Kidney glomerular epithelial cell (primary cell): ENCODE measurements at places on chromosomes 6 and 20.

DNA sequence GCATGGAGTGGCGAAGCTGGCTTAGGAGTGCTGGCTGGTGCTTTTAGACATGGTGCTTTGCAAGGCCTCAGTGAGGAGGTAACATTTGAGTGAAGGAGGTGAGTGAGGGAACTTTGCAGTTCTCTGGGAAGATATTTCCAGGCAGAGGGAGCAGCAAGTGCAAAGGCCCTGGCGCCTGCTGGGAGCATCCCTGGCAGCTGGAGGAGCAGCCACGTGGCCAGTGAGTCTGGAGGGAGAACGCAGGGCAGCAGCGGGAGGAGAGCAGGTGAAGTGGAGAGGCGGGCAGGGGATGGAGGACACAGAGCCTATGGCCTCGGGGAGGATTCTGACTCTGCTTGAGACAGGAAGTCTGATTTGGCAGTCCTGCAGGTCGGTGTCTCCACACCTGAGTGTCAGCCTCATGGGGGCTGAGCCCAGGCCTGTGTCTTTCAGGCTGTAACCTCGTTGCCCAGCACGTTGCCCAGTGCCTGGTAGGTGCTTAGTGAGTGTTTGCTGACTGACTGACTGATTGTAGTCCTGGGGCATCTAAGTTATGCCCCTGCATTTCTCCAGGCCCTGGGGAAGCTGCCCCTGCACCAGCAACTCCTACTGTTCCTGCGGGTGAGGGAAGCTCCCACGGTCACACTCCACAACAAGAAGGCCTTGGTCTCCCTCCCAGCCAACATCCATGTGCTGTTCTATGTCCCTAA is 11.0 kb upstream of the BPIFB4 start:
- DNase-seq: no peak

DNA sequence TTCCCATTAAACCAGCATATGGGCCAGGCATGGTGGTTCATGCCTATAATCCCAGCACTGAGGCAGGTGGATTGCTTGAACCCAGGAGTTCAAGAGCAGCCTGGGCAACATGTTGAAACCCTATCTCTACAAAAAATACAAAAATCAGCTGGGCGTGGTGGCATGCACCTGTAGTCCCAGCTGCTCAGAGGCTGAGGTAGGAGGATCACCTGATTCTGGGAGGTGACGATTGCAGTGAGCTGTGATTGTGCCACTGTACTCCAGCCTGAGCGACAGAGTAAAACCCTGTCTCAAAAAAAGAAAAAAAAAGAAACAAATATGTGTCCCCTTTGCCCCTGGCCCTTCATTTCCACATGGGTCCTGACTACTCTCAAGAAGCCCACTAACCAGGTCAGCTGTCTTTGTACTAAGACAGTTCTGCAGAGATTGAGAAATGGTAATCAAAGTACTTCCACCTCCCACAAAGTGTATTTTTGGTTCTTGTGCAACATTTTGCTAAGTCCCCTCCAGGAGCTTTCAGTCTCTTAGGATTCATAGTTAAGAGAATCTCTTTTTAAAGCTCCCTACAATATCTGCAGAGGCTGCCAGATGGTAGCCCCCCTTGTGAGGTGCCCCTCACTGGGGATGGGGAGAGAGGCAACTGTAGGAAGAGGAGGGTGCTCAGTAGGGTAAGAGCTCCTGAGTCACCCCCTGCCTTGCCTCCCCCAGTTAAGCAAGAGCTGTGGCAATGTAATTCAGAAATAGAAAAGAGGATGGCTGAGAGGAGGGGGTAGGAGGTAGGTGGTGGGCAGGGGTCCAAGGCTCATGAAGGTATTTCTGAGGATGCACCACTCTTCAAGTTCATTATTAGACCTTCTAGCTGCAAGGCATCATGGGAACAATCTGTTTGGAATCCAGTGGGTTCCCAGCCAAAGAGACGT is 16.5 kb upstream of the WFDC2 start:
- no peak for DNase-seq

GRCh38 chr6:121657972-121658371 is 222.5 kb downstream of the GJA1 start:
- no peak for DNase-seq

DNA sequence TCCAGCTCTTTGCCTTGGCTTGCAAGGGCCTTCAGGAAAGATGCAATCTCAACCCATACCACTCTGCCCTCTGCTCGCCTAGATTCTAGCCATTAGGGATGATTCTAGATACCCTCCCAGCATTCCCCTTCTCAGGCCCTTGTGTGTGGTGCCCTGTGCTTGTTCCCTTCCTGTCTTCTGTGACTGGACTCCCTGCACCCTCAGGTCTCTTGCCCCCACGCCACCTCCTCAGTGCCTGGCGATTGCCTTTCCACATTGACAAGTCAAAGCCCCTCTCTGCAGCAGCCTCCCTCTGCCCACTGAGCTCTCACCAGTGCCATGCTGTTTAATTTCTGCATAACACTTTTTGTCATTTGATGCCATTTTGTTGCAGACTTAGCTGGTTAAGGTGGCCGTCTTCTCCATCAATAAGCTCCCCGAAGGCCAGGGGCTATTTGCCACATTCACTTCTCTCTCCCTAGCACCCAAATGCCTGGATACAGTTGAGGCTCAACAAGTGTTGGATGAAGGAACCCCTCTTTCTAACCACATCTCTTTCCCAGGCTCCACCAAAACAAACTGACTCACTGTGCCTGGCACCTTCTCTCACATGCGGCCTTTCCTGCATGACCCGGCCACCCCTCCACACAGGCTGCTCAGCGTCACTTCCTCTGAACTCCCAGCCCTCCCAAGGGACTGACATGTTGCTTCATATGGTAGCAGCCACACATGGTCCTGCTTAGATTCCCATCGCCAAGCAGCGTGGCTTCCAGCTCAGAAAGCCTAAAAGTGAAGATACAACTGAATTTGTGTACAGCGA is 4.6 kb upstream of the TXNDC5 start:
- no peak for DNase-seq

DNA sequence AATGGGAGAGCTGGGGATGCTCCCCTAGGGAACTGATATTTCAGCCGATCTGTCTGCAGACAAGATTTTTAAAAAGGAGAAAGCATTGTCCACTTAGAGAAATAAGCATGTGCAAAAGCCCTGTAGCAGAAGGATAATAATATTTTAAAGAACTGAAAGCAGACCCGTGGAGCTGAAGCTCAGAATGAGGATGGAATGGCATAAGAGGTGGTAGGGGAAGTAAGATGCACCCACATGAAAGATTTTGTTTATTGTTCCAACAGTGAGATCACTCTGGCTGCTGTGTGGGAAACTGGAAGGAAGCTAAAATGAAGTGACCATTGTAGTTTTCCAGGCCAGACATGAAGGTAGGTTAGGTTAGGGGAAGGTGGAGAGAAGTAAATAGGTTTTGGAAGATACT is 266.4 kb upstream of the PRDM1 start:
- DNase-seq: no peak

DNA sequence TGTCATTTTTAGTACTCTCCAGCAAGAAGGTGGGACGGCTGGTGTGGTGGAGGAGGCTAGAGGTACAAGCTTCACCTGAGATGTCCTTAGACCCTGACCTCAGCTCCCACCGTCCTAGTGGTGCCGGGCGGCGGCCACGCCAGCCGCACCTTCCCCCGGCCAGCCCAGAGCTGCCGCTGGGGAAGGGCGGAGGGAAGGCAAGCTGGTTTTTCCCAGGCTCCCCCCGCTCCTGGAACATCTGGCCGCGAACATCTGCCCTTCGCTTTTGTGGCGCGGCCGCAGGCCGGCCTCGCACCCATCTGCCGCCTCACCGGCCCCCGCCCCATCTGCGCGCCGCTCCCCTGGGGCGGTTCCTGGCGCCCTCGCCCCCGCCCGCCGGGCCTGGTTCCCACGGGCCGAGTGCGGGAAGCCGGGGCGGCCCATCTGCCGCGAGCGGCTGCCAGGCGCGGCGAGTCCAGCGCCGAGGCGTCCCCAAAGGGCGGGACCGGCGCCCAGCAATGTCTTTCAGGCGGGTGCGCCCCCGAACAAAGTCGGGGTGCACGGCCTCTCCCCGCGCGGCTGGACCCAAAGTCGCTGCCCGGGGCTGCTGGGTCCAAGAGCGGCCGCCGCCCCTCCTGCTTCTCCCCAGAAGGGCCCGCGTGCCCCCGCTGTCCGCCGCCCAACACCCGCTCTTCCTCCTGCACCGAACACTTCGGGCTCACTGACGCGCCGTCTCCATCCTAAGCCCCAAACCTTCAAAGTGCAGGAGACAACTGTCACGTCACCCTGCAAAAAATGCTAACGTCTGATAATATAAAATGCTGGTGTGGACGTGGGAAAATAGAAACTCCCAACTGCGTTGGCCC is 17.3 kb upstream of the ID1 start:
- no peak for DNase-seq

DNA sequence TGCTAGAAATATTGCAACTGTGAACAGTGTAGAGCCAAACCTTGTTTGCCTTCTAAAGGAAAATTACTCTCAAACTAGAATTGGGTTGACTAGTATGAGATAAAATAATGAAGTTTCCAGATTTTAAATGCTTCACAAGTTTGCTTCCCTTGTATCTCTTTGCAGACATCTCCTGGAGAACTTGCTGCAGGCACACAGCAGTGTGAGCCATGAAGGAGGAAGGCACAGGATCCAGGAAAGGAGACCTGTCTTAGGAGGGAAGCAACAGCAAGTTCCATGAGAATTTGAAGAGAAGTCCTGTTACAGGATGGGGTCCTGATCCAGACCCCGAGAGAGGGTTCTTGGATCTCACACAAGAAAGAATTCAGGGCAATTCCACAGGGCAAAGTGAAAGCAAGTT is 115.9 kb downstream of the BMP7 start:
- no peak for DNase-seq

- DNase-seq: no peak
Observed at GRCh38 chr6:113662093-113662665, 195.0 kb upstream of the MARCKS start.

- DNase-seq: no peak
Observed at GRCh38 chr6:42764911-42765648, 16.8 kb upstream of the BICRAL start.

- peak; percentile 82 for DNase-seq
Observed at GRCh38 chr6:159760602-159761057, 1.2 kb upstream of the ACAT2 start.

DNA sequence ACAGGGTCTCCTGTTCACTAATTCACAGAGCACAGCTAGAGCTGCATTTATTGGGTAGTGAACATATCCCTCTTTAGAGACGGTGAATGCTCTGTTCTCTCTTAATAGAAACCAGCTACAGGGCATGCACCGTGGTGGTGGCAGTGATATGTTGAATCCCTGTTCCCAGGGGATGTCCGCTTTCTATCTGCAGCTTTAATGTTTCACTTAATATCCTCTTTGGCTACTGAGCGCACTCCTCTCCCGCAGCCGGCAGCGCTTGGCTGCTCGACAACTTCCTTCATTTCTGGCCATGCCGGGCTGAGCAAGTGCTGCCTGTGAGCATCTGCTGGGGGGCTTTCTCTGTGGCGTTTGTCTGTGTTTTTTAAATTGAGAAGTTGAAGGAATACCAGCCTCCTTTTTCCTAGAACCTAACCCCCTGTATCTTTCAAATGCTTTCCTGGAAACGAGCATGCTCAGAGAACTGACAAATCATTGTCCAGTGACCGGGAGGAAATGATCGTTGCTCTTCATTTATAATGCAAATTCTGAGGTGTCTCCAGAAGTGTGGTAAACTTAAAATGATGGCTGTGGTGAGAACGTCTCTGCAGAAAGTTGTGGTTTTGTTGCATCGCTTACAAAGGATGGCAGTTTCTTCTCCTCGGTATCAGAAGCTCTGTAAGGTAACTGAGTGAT is 297.9 kb downstream of the UTRN start:
- peak; percentile 27 for DNase-seq

GRCh38 chr20:50144362-50144761 is 9.2 kb downstream of the PEDS1 start:
- peak; percentile 80 for DNase-seq

- DNase-seq: peak; percentile 63
Observed at GRCh38 chr20:53547664-53548239, 45.9 kb downstream of the ZNF217 start.

DNA sequence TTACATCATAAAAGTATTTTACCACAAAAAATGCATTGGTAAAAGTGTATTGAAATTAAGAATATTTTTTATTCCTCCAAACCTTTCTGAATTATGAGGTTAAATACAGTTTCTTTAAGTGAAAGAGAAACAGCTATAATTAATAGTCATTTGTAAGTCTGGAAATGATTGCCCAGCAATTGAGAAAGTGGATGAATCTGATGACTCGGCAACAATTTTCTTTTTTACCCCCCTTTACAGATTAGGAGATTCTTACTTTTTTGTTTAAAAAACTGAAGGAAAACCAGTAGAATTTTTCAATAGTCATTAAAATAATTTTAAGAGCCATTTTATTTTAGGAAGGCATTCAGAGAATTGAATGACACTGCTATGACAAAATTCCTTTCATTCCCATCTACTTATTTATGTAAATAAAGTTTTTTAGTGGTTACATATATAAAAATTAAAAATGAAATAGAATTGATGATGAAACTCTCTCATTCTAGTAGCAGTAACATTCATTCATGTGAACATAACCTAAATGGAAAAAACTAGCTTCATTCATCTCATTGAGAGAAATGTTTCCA is 169.6 kb upstream of the PRND start:
- no peak for DNase-seq

DNA sequence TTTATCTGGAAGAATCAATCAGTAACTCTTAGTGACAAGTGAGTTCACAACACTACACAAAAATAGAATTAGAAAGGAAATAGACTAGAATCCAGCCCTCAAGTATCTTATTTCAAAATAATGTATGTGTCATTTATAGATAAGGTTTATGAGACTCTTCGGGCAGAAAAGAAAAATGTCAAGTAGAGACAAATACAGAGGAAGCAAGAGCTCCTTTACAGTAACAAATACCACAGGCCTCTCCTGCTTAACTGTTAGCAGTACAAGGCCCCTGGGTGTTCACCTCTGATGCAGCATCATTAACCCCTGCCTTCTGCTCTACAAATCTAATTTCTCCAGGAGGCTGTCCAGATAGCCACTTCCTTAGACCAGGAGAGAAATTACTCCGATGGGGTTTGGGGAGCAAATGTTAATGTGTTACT is 76.7 kb downstream of the UBE3D start:
- DNase-seq: no peak

GRCh38 chr6:52925042-52925441 is 15.5 kb upstream of the GSTA3 start:
- DNase-seq: no peak

DNA sequence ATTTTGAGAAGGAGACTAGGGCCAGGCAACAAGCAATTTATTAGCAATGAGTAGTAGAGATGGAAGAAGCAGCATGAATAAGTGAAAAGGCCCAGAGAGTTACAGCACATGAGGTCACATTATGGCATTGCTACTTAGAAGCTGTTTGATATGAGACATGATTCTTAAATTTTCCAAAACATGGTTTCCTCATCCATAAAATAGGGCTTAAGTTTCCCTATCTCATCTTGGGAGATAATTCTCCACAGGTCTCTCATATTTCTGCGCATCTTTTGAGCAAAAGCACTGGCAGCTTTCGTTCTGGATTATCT is 656.1 kb downstream of the EPHA7 start:
- DNase-seq: no peak

DNA sequence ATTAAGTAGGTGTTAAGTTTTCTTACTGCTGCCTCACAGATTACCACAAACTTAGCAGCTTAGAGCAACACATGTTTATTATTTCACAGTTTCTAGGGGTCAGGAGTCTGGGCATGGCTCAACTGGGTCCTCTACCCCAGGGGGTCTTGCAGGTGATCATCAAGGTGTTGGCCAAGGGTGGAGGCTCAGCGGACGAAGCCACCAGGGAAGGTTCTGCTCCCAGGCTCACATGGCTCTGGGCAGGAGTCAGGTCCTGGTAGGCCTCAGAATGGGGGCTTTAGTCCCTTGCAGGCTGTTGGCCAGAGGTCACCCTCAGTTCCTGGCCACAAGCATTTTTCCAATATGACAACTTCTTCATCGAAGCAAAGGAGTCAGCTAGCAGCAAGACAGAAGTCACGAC is 362.5 kb downstream of the PREX1 start:
- no peak for DNase-seq
